ENCODE measurements at places on chromosomes 2 and 18.

DNA sequence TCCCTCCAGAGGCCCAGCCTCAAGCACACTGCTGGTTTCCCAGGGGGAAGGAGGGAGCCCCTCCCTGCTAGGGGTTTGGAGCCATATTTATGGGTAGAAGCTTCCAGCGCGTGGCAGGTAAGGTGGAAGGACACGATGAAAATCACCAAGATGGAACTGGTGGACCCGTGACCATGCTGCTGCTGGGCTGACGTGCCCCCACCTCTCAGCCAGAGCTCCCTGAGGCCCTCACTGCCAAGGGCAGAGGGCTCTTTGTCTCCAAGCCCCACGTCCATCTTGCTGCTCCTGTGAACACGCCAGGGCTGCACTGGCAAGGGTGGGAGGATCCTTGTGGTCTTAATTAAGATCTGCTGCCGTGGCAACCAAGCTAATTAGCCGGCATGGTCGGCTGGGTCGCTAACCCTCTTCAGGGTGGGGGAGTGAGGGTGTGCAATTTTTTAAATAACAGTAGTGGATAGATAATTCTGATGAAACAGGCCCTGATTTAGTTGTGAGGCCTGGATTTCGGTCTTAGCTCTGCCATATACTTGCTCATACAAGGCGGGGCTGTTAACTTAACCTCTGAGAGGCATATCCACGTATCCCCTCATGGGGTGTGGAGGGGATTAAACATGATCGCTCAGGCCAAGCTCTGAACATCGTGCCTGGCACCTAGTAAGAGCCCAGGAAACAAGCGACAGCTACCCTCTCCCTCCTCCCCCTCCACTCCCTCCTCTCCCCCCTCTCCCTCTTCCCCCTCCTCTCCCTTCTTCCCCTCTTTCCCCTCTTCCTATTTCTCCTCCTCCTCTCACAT, 232.8 kb downstream of the CELF4 start:
- ATAC-seq, result no peak

- ATAC-seq, result peak; percentile 23
Measured at GRCh38 chr2:64212346-64212745, 68.1 kb upstream of the PELI1 start.

DNA sequence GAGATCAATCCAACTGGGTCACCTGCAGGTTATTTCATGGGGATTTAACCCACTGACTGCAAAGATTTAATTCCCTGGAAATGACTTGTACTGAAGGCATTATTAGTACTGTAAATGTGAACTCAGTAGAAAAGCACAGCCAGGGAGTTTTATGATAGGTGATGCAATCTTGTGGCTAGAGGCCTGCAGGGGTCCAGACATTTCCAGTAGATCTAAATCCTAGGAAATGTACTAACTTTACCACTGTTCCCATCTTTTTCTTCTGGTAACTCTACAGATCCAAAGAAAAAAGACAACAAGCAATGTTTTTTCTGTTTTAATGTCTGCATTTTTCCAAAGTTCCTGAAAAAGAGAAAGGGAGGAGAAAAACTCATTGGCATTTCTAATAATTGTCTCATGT, 500.1 kb downstream of the ARHGAP15 start:
- ATAC-seq, result no peak

DNA sequence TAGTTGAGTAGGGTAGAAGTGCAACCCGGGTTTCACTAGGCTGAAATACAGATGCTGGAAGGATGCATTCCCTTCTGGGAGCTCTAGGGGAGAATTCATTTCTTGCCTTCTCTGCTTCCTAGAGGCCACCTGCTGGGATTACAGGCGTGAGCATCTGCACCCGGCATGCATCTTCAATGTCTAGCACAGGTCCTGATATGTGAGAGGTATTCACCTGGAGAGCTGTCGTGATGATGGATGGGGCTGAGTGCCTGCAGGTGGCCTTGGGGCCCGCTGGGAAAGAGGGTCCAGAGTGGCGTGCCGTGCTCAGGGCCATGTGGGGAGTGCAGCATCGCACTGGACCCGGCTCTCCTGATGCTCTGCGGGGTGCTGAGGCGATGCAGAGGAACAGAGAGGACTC, 6.6 kb upstream of the NTSR2 start:
- no peak for ATAC-seq

DNA sequence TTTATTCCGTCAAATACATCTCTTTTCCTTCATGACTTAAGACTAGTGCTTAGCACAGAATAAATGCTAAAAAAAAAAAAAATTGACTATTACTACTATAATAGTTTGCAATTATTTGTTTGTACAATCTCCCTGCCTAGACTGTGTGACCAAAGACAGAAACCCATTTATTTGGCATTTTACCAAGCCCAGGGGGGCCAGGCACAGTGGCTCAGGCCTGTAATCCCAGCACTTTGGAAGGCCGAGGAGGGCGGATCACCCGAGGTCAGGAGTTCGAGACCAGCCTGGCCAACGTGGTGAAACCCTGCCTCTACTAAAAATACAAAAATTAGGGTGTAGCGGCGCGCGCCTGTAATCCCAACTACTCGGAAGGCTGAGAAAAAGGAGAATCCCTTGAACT, 1.4 kb downstream of the ASB3 start:
- no peak for ATAC-seq

- ATAC-seq, result no peak
Measured at GRCh38 chr2:164048729-164049128, 312.9 kb upstream of the FIGN start.

- ATAC-seq, result no peak
Measured at GRCh38 chr2:134011936-134012586, 241.8 kb upstream of the MGAT5 start.

DNA sequence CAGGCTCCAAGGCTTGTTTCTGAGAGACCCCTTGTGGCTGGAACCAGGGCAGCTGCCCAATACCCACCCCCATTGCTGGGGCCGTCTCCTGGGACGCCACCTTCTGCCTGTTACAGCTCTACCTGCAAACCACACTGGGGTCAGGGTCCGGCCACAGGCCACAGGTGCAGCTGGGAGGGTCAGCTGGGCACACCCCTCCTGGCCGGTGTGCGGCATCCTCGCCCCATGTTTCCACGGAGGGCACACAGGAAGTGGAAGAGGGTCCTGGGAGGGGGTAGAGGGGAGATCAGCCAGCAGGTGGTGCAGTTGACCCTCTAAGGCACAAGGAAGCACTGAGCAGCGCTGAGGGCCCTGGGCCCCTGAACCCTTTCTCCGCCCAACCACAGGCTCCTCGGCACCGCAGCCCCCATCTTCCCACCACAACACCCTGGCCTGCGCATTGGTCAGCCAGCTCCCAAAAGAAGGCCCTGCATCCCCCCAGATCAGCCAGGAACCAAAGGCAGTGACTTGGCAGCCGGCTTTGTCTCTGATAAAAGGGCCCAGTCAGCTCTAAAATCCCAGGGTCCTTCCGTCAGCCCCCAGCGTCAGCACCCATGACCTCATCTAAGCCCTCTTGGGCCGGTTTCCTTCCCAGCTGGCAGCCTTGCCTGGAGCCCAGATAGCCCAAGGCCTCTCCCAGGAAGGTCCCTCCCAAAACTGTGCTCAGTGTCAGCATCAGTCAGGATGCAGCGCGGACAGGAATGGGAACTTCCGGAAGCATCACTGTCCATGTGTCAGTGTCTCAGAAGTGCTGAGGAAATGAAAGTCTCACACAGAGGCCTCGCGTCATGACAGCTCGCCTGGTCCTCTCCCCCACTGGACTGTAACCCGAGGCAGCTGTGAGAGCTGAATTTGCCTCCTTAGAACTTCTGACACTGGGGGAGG, 1.7 kb downstream of the ERFE start:
- no peak for ATAC-seq

- no peak for ATAC-seq
Measured at GRCh38 chr2:45629971-45630370, 18.9 kb upstream of the SRBD1 start.

- no peak for ATAC-seq
Measured at GRCh38 chr2:127172306-127172705, 47.8 kb downstream of the CYP27C1 start.

GRCh38 chr2:149205143-149205542, 125.2 kb upstream of the LYPD6 start:
- no peak for ATAC-seq

- no peak for ATAC-seq
Measured at GRCh38 chr2:236343400-236344161, 79.4 kb upstream of the ASB18 start.

GRCh38 chr2:64296140-64296480, 151.9 kb upstream of the PELI1 start:
- ATAC-seq, result no peak

DNA sequence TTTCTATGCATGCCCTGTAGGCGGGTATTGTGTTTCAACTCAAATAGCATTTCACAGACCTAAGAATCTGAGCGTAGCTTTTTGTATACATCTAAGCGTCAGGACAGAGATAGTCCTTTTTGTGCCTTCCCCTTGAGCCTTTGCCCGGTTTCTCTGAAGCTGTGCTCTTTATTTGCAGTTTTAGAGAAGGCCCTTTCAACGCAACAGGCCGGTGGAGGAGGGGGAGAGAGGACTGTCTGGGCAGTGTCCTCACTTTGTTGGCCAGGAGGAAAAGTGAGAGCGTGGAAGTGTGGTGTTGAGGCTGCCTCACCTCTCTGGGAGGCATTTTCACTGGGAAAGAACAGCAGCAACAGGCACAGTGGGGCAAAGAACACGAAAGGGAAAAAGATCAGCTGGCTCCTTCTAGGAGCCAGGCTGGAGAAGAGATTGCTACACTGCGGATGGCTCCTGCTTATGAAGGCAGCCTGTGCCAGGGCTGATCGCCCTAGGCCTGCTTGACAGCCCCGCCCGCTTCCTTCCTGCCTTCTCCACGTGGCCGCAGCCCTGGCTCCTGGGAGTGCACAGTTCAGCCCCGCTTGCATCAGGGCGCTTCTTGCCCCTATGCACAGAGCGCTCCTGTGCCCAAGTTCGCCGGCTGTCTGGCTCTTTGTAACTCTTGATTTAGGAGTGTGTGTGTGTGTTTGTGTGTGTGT, 195.6 kb upstream of the POU3F3 start:
- no peak for ATAC-seq

DNA sequence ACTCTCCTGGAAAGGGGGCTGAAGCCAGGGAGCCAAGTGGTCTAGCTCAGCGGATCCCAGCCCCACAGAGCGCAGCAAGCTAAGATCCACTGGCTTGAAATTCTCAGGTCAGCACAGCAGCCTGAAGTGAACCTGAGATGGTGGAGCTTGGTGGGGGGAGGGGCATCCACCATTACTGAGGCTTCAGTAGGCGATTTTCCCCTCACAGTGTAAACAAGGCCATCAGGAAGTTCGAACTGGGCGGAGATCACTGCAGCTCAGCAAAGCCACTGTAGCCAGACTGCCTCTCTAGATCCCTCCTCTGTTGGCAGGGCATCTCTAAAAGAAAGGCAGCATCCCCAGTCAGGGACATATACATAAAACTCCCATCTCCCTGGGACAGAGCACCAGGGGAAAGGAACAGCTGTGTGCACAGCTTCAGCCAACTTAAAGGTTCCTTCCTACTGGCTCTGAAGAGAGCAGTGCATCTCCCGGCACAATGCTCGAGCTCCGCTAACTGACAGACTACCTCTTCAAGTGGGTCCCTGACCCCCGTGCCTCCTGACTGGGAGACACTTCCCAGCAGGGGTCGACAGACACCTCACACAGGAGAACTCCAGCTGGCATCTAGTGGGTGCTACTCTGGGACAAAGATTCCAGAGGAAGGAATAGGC, 282.3 kb upstream of the EPC2 start:
- no peak for ATAC-seq

DNA sequence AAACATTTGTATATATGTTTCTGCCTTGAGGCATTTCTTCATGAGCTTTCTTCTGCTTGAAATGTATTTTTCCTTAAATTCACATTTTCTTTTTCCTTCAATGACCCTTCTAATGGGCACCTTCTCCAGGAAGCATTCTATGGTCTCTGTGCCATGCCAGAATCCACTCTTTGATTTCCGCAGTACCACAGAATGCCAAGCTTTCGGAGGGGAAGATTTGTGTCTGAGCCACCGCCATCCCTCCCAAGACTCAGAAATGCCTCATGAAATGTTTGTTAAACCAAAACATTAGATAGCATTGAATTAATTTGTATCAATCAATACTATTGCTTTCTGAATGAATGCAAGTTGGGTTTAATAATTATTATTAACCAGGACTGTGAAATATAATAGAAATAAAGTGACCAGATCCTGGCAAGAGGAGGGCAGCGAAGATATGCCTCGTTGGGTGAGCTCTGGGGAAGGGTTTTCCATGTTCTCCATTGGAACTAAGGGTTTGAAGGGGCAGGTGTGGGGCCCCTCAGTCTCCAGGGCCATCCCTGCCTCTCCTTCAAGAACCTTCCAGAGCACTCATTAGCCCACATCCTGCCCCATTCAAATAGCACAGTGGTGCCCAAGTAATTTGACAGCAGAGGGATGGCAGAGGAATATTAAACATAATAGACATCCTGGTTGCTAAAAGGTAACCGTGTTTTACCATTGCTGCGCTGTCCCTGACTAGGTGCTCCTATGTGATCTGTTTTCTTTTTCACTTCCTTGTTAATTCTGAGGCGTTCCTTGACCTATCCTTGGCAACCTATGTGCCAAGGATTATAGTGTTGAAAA, 189.6 kb downstream of the MYCN start:
- ATAC-seq, result no peak

DNA sequence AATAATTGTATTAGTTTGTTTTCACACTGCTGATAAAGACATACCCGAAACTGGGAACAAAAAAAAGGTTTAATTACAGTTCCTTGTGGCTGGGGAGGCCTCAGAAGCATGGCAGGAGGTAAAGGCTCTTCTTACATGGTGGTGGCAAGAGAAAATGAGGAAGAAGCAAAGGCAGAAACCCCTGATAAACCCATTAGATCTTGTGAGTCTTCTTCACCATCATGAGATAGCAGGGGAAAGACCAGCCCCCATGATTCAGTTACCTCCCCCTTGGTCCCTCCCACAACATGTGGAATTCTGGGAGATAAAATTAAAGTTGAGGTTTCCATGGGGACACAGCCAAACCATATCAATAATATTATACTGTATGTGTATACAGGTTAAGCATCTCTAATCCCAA, 73.3 kb upstream of the CABLES1 start:
- ATAC-seq, result no peak

- ATAC-seq, result no peak
Measured at GRCh38 chr18:62409821-62410220, 84.7 kb downstream of the TNFRSF11A start.

GRCh38 chr2:142259356-142259755, 128.5 kb upstream of the LRP1B start:
- ATAC-seq, result no peak

DNA sequence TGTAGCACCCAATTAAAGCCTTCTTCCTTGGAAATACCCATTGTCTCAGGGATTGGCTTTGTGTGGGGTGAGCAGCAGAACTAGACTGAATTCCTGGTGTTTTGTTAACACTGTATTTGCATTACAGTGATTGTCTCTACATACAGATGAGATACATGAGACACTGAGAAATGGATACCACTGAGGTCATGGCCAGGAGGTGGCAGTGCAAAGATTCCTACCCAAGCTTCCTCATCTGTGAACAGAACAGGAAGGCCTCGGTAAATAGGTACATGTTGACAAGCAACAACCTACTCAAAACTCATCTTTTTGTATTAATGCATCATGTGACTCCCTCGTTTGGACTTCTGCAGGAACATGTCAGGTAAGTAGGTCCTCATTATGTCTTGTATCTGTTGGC, 445.8 kb upstream of the RGPD4 start:
- ATAC-seq, result no peak

DNA sequence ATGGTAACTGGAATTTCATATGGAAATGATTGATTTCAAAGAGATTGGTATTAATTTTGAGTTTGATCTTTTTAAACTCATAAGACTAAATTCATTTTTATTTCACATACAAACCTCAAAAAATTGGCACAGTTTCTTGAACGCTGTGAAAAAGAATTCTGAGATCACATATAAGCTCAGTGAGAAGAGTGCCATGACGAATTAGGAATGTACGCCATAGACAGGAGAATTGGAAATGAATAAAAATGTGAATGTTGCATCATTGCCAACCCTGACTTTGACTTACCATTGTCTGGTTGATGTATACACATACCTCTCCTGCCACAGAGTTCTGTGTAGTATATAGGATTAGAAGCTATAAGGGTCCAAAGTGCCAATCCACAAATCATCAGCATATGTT, 290.4 kb upstream of the ZC3H15 start:
- ATAC-seq, result no peak

Data from activated T-helper 17 cell treated with anti-CD3 and anti-CD28 coated beads, Interleukin-2, amount 50 U/mL, for 72 hours (primary cell).